HS-27A (cell line): ENCODE measurements at places on chromosomes 7 and 10.
A peak's percentile ranks its signal among the peaks of the same experiment; 100 is the strongest.

GRCh38 chr7:83704564-83704963 is 55.6 kb upstream of the SEMA3E start:
- DNase-seq, result no peak

DNA sequence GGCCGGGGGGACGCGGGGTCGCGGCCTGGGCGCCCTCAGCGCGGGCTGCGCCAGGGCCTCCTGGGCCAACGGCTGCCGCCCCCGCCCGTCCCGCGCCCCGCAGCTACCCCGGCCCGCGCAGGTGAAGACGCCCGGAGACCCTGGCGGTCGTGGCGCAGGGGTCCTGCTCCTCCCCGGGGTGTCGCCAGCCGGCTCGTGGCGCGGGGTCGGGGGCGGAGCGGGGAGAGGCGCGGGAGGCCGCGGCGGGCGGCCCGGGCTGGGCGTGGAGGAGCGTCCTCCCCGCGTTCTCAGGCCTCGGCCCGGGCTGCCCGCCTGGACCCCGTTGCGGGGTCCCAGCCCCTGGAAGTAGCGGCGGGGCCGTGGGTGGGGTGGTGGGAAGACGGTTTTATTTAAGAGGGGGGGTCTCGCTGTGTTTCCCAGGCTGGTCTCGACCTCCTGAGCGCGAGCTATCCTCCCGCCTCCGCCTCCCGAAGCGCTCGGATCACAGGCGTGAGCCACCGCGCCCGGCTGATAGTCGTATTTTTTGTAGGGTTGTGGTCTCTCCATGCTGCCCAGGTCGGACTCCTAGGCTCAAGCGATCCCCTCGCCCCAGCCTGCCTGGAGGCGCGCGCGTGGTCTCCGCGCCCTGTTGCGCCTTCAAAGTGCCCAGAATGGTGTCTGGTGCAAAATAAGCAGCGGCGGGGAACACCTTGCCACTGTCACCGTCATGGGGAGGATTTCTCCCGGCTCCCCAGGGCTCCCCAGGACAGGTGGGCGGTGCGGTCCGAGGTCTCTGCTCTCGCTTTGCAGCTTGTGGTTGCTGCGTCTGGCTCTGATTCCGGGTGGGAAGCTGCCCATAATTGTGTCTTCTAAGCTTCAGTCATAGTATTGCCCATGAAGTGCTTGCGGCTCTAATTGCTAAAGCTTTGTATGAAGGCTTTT is 15.3 kb upstream of the SUN1 start:
- DNase-seq, result no peak

- DNase-seq, result peak; percentile 19
Observed at GRCh38 chr10:14953424-14954000, 384 bp downstream of the DCLRE1C start.

- DNase-seq, result no peak
Observed at GRCh38 chr7:93949423-93949822, 27.9 kb downstream of the GNG11 start.

DNA sequence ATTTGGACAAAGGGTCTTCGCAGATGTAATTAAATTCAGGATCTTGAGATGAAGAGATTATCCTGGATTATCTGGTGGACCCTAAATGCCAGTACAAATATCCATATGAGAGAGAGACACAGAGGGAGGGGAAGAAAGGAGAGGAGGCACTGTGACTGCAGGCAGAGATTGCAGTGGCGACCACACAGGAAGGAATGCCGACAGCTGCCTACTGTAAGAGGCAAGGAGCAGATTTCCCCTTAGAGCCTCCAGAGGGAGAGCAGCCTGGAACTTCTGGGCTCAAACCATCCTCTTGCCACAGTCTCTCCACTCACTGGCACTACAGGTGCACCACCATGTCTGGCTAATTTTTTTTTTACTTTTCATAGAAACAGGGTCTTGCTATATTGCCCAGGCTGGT is 152.3 kb downstream of the SDK1 start:
- DNase-seq, result no peak

GRCh38 chr7:157440346-157441022 is 103.7 kb downstream of the DNAJB6 start:
- DNase-seq, result no peak

GRCh38 chr7:120792861-120793130 is 65.1 kb downstream of the TSPAN12 start:
- no peak for DNase-seq

DNA sequence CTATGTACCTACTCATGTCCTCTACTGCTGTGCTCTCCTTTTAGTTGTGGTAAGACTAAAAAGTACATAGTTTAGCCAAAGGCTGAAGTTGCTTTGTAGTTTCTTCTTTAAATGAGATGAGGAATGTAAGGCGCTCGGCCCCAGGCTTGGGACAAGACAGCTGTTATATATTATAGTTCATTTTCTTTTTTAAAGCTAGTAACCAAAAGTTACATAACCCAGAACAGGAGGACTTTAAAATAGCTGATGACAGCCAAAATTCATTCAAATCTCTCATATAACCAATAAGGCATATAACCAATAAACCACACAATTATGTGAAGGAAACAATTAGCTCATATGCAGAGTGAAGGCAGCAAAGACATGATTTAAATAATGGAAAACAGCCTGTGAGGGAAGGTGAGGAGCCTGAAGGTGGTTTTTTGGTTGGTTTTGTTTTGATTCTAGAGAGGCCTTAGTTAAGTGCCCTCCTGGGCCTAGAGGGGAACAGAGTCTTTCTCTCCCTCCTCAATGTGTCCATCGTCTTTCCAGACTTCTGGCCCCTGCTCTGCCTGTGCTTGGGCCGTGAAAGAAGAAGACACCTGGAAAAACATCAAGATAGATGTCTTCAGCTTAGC is 35.8 kb downstream of the SLC26A4 start:
- DNase-seq, result no peak

- no peak for DNase-seq
Observed at GRCh38 chr10:49569031-49569631, 30.2 kb upstream of the ERCC6 start.

- no peak for DNase-seq
Observed at GRCh38 chr7:25849500-25850184, 302.4 kb upstream of the NFE2L3 start.

DNA sequence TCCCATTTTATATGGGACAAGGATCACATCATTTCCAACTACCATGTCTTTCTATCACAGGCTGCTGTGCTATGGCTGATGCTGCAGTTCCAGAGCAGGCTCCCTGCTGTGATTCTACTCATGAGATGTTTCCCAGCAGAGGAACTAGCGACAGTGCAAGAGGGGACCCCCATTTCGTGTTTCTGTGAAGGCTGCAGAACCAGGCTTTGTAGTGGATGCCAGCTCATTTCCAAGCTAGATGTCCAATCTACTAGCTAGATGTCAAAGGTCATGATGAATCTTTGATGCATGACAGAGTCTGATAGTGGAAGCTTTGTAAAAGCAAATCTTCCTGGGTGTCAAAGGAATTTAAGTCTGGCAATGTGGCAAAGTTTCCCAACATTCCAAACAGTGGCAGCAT is 21.2 kb upstream of the MYO3A start:
- DNase-seq, result no peak

DNA sequence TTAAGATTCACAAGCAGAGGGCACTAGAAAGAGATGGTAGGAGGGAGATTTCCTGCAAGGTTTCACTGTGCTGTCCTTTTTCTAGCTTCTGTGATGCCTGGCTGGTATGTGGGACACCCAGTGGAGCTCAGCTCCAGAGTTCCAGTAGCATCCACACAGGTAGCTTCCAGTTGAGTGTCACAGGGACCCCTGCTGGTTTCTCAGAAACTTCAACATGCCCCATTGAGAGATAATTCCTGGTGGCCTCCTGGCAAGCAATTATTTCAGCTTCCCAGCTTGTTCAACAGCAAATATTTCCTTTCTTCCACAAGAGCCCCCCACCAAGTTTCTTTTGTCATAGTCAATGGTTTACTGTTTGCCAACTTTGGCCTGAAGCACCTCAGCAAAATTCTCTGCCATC is 858.7 kb downstream of the REEP3 start:
- no peak for DNase-seq

DNA sequence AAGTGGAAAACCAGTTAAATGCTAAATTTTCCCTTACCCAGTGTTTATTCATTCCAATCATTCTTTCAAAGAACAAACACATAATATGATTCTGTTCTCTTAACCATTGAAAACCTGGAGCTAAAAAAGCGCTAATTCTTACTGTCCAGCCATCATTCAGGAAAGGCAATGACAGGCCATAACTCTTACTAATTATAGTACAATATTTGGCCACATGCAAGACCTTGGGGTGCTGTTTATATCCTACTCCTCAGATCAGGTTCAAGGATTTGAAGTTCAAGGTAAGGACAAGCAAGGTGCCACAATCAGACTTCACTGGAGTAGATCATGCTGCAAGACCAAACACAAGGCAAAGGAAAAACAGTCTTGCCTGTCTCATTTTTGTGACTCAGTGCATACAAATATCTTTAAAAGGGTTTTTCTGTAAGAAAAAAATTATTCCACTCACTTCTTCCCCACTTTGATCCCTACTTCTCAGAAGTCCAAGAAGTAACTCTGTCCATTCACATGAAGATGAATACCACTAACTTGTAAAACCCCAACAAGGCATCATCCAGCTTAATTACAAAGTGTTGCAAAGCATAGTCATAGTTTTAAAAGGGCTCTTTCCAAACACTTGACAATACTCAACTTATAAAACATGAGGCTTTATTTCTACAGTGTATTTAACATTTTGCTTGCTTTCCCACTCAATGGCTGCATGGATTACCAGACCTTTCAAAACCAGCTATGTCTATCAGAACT is 153.0 kb downstream of the DOCK4 start:
- no peak for DNase-seq

DNA sequence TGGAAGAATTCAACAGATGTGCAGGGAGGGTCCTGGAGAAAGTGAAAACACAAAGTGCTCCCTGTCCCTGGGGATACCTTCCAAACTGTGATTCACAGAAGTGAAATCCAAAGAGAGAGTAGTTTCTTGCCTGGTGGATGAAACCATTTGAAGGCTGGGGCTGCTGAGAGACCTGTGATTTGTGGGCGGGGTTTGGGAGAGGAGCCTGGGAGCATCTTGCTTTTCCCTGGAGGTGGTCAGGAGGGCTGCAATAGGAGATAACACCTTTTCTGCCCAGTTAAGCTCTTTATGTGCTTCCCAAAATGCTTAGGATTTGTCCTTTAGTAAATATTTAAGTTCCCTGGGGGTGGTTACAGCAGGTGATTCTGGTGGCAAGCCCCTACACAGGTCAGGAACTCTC is 105.3 kb upstream of the TPK1 start:
- DNase-seq, result no peak

- no peak for DNase-seq
Observed at GRCh38 chr10:92714152-92714845, 24.5 kb downstream of the HHEX start.

- DNase-seq, result no peak
Observed at GRCh38 chr7:148020679-148021078, 569.9 kb upstream of the C7orf33 start.

DNA sequence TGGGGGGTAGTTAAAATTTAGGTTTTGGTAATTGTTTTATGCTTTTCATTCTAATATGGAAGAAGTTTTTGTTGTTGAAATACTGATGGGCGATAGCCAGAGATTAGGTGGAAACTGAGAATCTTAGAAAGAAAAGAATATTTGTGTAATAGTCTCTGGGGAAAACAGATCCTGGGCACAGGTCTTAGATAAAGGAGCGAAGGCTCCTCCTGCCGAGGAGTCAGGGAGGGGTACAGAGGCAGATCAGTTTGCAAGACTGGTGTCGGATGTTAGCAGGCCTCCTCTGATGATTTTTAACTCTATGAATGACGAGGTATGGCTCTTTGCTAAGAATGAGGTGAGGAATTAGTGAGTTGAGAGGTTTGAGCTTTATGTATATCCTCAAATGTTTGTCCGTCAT is 339.7 kb downstream of the HGF start:
- DNase-seq, result no peak

- DNase-seq, result no peak
Observed at GRCh38 chr10:100183481-100183880, 2.3 kb downstream of the ERLIN1 start.

- DNase-seq, result no peak
Observed at GRCh38 chr7:41114131-41114530, 588.8 kb downstream of the INHBA start.

DNA sequence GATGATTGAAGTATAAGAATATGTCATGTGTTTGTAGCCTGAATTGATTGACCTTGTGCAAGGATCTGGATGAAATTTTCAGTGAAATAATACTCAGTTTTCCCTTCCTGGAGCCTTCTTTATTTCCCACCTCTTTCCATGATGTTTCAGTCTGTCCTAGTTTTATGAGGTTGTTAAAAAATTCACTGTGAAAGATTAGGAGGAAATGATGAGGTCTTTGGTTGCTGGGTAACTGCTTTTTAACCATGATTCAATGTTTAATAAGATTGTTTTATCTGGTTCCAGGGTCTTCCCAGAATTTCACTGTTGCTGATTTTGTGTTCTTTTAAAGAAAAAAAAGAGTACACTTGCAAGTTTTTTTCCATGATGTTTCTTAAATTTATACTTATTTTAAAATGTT is 221.5 kb downstream of the MBL2 start:
- DNase-seq, result no peak

DNA sequence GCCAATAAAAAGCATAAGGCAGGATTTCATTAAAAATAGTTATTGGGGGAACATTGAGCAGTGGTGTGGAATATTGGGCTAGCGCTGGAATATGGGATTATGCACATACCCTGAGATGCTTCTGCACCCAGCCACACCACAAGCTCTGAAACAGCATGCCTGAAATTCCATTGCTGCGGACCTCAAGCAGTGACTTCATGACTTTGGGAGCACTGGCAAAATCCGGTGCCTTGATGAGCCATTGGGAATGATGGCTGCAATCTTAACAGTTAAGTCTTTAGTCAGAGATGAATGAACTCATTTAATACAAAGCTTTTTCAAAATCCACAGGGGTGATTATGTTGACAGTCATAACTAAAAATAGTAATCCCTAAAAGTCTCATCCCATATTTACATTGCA is 274.7 kb upstream of the MTPN start:
- DNase-seq, result peak; percentile 7

DNA sequence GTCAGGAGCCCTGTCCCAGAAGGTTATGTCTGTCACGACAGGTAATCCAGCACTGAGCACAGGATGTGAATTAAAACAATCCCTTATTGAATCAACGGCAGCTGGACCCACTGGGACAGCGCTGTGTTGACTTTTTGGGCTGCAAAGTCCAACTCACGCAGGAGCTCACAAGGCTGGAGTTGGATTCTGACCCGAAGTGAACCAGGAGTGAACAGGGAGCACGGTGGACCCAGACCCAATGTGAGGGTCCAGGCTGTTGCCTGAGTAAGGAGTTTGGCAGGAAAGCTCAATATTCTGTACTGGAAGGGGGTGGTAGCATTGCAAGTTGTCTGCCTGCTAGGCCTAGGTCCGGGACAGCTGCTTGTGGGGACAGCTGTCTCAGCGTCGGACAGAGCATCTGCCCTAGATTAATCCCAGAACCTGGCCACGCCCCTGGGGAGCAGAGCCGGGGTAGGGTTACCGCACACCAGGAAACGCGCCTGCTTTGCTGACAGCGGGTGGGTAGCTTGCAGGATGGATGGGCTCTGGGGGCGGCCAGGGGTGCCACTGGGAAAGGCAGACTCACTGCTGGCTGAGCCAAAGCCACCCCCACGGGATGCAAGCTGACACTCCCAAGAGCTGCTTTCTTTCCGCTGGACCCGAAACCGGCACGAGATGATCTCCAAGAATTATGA is 24.0 kb downstream of the COL26A1 start:
- no peak for DNase-seq
